IPS DF 6.9 (cell line): ENCODE measurements at places on chromosomes 3 and 15.

DNA sequence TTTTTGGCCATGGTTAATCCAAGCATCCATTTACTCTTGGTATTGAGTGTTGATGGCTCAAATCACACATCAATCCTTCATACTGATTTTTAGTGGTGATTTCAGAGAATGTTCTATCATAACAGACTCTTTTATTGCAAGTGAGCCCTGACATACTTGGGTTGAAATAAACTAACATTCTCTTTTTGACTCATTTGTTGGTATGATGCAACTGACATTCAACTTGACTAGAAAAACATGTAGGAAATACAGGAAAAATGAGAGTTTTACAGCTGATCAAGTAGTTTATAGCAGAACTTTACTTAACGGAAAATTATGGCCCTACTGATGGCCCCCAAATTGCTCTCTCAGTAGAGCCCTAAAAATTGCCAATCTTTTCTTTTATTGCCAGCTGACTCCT lies 173.9 kb upstream of the CD96 start:
- DNase-seq, result no peak

DNA sequence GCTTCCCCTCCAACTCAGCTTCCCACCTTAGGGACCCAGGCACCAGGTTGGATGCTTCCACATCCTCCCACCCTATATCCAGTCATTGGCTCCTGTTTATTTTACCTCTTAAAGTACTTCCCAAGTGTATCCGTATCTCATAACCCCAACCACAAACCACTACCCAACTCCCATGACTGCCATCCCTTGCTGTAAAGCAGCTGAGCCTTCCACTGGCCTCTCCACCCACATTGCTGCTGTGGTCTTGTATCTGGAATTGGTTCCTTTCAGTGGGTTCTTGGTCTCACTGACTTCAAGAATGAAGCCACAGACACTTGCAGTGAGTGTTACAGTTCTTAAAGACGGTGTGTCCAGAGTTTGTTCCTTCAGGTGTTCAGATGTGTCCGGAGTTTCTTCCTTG lies 79.8 kb upstream of the HRH1 start:
- no peak for DNase-seq

DNA sequence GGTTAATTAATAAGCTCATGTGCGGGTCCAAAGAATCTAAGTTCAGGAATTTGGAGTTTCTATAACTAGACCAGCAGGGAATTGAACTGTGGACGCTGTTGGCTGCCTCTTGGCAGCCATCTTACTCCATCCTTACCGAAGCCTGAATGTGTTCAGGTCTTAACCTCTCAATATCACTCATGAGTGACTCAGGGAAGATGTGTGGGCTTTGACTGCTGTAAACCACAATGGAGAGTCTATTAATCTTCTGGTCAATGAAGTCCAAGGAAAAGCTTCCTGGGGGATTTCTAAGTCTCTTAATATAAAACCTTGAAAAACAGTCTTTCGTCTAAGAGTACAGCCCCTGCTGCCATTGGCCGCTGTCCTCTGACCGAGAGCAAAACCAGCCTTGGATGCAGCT lies 46.7 kb upstream of the OXTR start:
- DNase-seq, result no peak

- DNase-seq, result no peak
Observed at GRCh38 chr15:101115786-101116680, 135.8 kb downstream of the CHSY1 start.

- DNase-seq, result no peak
Observed at GRCh38 chr3:101413656-101414055, 93.3 kb upstream of the IMPG2 start.

- no peak for DNase-seq
Observed at GRCh38 chr15:74178326-74179100, 5.0 kb downstream of the ISLR start.

- no peak for DNase-seq
Observed at GRCh38 chr3:197028728-197029510, 698 bp downstream of the MELTF start.

- no peak for DNase-seq
Observed at GRCh38 chr15:68821190-68821840, 620 bp upstream of the ANP32A start.

GRCh38 chr3:63095-63765 lies 133.3 kb upstream of the CHL1 start:
- no peak for DNase-seq

DNA sequence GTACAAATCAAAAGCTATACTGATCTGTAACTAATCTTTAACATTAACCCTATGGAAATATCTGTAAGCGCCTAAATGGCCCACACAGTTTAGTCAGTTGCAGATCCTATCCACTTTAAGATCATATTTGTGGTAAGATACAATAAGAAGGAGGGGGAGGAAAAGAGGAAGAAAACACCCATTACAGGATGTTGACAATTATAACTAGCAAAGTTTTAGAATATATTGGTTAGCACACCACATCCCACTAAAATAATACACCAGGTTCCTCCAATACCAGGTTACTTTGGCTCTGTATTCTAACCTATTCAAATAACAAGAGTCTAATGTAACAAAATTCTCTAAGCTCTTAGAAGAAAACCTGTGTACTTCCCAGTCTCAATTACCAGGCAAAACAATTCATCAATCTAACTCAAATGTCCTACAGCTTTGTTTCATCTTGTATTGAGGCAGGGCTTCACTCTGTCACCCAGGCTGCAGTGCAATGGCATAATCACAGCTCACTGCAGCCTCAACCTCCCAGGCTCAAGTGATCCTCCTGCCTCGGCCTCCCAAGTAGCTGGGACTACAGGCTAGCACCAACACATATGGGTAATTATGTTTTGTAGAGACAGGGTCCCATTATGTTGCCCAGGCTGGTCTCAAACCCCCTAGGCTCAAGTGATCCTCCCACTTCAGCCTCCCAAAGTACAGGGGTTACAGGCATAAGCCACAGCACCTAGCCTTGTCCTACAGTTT lies 4.2 kb downstream of the SLC4A7 start:
- no peak for DNase-seq

DNA sequence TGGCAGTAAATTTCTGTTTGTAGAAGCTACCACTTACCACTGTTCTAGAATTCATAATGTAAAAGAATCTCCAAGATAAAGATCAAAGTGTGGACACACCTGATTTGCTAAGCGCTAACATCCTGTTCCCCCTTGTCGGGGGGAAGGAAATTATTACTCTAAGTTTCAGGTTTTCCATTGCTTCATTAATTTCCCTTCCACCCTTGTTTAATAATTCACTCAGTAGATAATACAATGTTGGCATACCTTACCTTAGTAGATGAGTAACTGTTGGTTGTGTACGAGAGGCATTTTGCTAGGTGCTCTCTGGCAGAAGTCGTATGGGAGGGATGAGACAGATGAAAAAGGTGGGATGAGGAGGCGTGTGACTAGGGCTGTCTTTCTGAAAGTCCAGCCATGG lies 641.2 kb upstream of the ARRDC4 start:
- no peak for DNase-seq

DNA sequence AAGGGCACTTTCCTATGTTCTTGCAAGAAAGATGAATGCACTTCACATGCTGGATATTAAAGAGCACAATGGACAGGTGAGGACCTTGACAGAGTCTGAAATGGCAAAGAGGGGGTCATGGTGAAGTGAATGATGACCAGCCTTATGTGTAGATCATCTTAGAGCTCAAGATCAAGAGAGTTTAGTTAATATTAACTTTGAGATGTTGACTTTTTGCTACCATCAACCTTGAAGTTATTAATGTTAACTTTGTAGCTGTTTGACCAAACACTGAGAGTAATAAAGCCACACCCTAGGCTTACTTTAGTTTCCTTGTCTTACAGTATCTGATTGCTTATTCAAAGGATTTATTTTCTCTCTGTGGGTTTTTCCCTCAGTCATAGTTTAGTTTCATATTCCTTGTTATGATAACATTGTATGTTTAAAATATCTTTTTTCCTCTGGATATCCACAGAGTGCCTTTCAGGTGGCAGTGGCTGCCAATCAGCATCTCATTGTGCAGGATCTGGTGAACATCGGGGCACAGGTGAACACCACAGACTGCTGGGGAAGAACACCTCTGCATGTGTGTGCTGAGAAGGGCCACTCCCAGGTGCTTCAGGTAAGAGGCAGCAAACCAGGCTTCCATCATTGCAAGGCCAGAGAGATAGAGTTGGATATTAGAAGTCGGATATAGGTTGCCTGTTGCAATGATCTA lies 5.4 kb downstream of the NFKBIZ start:
- DNase-seq, result no peak

- no peak for DNase-seq
Observed at GRCh38 chr15:98855067-98855814, 152.4 kb downstream of the PGPEP1L start.

DNA sequence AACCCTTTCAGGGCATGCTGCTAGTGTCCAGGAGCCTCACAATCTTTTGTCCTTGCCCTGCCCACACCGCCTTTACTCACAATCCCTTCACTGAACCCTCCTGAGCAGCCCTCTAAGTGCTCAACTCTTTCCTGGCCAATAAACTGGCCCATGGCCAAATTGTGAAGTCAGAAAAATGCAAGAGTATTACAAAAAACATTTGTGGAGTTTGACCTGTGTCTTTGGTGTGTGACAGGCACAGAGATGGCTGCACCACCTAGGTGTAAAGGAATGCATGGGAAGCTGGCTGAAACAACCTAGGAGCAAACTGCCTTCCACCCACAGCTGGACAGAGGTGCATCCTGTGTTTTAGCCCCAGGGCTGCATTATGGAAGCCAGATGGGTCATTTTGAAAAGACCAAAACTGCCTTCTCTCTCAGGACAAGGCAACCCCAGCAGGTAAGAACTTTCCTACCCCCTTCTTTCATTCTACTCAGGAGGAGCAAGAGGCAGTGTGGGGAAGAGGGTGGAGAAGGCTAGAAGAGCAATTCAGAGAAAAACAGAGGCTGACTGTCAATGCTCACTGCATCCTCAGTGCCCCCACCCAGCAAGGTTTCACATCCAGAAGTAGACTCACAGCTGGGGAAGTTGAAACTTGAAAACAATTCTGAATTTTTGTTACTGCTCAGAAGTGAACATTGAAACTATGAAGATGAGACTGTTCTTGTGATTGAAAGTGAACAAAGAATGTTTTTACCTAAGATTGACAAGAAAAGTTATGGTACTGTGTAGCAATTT lies 78.6 kb downstream of the TRIM42 start:
- DNase-seq, result no peak

DNA sequence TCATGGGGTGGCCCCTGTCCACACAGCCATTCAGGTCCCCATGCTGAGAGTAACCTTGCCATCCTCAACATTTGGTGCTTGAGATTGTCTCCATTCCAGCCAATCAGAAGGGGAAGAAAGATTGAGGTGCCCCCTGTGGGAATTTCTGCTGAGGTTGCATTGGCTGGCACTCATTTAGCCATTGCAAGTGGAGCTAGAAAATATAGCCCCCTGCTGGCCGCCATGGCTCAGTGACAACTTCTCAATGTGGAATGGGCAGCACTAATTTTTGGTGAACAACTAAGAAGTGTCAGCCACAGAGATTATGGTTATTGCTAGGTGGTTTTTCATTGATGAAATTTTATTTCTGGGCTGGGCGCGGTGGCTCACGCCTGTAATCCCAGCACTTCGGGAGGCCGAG lies 22.0 kb downstream of the COL6A6 start:
- DNase-seq, result no peak

DNA sequence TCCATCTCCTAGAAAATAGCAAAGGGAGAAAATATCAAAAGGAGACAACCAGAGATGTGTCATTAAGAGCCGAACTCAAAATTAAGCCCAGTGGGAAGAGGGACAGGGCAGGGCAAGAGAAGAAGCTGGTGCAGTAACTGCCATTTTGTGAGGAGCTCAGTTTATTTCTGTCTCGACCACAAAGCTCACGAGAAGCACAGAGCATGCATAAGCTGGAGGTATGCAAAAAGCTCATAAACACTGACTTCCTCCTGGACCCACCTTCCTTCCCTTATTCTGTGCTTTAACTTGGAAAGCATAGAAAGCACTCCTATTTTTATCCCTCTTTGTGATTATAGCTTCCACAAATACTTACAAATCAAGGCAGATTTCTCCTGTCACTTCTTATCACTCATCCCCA lies 81.3 kb downstream of the DGKG start:
- no peak for DNase-seq

- DNase-seq, result no peak
Observed at GRCh38 chr3:40200692-40201316, 108.7 kb upstream of the EIF1B start.

DNA sequence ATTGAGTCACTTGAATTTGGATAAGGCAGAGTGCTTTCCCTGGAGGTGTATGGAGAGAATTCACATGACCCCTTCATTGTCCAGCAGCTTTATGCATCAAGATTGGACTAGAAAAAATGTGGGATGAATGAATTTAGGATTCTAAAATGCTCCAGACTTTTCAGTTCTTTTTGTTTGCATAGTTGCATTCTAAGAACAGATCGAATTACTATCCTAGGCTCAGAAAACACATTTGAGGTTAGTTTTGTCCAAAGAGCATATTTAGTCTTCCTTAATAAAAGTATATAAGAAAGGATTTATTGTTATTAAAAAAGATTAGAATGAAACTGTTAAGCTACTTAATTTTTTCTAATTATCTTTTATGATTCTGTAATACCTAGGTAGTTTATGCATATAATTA lies 127.4 kb downstream of the UBE2E2 start:
- no peak for DNase-seq

DNA sequence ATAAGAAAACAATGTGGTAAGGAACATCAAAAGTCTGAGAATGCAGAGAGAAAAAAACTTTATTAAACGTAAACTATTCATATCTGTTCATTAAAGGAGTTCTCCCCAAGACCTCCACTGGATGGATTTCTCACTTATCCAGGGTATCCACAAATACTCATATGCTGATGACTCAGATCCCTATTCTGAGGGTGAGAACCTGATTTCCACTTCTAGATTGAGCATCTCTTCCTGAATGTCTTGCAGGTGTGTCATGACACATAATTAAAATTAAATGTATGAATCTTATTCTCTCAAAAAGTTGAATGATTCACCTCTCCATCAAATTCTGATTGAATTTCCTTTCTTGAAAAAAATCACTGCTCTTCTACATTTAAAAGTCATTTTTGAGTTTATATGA lies 199.9 kb downstream of the MFSD1 start:
- no peak for DNase-seq

DNA sequence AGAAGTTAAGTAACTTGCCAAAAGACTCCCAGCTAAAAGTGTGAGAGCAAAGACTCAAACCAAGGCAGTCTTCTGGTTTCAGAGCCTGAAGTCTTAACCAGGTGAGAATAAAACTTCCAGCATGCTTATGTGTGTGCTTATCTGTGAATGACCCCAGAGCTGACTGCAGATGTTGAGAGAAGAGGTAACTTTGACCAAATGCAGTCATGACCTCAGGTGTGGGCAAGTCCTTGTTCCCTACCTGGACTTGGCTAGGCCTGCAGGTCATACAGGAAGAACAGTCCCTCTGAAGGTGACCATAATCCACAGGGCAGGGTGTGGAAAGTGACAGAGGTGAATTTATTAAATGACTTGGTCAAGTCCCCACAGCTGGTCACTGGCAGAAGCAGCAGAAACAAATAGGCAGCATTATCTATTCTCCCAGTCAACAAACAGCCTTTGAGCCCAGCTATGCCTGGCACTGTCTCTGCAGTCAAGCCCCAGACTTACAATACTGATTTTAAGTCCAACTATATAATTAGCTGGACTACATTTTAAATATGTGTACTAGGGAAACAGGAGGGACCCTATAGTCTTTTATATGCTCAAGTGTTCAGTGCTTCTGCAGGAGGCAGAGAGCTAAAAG lies 3.0 kb upstream of the CPEB1 start:
- no peak for DNase-seq
